Activated CD8-positive, alpha-beta T cell treated with anti-CD3 and anti-CD28 coated beads for 36 hours (primary cell): ENCODE measurements at places on chromosomes 5 and 9. TPM values are rescaled to one million over a fixed set of nuclear protein-coding genes. Genes with fewer than 3 reads are reported as not detected.

GRCh38 chr5:78597068-78597973, 51.3 kb downstream of the LHFPL2 start:
- no peak for DNase-seq

The GABRA1 gene
- total RNA-seq, result not detected

GRCh38 chr9:14311956-14312685, 1.8 kb downstream of the NFIB start:
- no peak for DNase-seq

- DNase-seq, result no peak
These were observed 24.8 kb downstream of the RAI14 start for GRCh38 chr5:34680896-34681295.

GRCh38 chr9:4748612-4749011, 7.6 kb upstream of the AK3 start:
- DNase-seq, result no peak

DNA sequence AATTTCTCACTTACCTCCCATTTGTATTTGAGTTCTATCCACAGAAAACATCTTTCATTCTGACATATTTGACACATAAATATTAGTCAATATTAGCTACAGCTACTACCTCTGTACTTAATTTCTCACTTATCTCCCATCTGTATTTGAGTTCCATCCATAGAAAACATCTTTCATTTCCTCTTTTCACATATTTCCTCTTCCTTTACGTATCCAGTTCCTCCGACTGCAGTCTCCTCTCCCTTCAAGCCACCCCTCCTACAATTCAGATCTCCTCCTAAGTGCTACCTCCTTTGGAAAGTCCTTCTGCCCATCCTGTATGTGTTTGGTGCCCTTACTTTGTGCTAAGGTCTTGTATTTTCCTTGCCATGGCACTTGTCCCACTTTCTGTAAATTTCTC, 1.6 kb downstream of the SREK1IP1 start:
- no peak for DNase-seq

- peak; percentile 74 for DNase-seq
These were observed 105.2 kb downstream of the SH3TC2 start for GRCh38 chr5:148957591-148958202.

GRCh38 chr5:164370841-164371240, 865.4 kb downstream of the MAT2B start:
- no peak for DNase-seq

The CXCL14 gene
- total RNA-seq, result not detected

DNA sequence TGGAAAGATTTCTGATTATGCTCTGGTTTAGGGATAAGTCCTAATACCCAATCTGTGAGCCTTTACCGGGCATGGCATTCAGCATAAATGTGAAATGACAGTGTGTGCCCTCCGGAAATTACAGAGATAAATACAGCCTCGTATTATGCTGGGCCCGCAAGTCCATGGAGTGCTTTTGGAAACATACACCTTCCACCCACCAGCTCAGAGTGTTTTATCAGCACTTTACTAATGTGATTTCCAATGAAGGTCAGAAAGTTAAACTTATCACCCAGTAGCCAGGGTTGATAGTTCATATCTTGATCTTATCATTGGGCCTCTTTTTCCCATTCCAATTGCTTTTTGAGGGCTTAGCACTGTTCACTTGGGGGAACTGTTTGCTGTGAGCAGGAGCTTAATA, 94.8 kb downstream of the SGCD start:
- DNase-seq, result no peak

GRCh38 chr5:61614606-61615005, 282.5 kb downstream of the ZSWIM6 start:
- no peak for DNase-seq

GRCh38 chr5:19172926-19173470, 815.0 kb downstream of the CDH18 start:
- no peak for DNase-seq

DNA sequence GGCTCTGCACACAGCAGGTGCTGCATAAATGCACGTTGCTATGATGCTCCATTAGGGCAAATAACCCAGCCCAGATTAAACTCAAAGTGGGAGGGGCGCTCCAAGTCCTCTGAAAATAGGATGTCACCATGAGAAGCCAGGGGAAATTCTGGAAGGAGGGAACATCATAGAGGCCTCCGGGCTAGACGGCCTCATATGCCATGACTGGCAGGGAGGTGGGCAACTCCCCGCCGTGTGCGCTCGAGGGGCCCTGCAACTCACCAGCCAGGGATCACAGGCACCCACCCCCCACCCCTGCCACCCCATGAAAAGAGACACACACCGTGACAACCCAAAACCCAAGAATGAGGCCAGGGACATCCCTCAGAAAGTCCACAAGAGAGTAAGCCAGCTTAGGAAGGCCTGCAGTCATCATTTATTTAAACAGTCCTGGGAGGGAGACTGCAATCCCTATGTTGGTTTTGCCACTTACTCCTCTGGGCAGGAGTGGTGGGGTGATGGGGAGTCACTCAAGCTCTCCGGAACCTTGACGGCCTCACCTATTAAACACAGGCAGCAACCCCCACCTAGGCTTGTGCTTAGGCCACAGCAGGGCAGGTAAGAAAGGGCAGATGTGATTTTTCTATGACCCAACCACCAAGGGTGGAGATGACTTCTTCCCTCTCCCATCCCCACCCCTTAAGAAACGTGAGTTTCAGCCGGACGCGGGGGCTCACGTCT, 4.0 kb downstream of the VAV2 start:
- DNase-seq, result no peak

GRCh38 chr5:51326844-51327243, 56.4 kb upstream of the ISL1 start:
- no peak for DNase-seq

The PTGS1 gene
- total RNA-seq, result 0.23 TPM

DNA sequence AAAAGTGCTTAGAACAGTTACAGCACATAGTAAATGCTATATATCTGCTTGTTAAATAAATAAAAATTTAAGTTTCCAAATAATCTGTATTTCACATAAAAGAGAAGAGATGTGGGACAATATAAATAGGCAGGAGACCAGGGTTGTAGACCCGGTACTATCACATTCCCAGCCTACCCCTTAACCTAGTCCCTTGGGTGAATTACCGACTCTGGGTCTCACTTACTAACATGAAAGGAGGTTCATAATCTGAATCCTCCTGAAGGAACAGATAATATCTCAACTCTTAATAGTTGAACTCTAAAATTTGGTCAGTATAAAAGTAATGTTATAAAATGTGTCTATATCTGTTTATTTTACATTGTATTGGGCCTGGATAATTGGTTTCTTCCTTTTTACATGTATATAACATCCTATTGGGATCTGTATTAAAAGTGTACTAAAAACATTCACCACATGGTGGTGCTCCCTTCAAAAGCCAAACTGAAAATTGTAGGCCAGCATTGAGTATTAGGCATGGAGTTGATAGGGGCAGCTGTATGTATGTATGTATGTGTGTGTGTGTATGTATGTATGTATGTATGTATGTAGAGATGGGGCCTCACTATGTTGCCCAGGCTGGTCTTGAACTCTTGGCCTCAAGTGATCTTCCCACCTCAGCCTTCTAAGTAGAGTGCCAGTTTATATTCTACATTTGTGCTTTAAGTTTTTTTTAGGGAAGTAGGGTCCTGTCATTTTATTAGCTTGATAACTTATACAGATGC, 64.2 kb upstream of the ABL1 start:
- DNase-seq, result peak; percentile 11

- DNase-seq, result no peak
These were observed 47.8 kb downstream of the AHRR start for GRCh38 chr5:369151-369868.
